ENCODE measurements at places on chromosomes 6 and 20.

GRCh38 chr6:30800871-30801270 lies 56.5 kb upstream of the IER3 start:
- no peak for DNase-seq

DNA sequence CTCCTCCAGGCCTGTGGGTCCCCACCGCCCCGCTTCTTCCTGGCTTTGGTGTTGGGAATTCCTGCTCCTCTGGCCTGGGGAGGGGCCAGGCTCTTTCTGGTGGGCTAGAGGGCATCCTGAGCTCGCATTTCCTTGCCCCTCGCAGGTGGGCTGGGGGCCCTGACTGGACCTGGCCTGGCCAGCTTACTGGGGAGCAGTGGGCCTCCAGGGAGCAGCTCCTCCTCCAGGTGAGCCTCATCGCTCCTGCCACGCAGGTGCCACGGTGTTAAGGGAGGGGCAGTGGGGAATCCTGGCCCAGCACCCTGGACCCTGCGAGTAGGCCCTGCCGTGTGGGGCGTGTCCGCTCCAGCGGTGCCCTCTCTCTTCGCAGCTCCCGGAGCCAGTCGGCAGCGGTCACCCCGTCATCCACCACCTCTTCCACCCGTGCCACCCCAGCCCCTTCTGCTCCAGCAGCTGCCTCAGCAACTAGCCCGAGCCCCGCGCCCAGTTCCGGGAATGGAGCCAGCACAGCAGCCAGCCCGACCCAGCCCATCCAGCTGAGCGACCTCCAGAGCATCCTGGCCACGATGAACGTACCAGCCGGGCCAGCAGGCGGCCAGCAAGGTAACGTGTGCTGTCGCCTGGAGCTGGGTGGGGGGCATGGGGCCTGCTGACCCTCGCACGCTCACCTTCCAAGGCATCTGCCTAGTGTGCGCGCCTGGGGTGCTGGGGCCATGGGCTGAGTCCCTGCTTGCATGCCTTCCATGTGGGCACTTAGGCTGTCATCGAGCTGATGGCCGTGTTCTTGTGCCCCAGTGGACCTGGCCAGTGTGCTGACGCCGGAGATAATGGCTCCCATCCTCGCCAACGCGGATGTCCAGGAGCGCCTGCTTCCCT lies 4.7 kb downstream of the ADRM1 start:
- no peak for DNase-seq

DNA sequence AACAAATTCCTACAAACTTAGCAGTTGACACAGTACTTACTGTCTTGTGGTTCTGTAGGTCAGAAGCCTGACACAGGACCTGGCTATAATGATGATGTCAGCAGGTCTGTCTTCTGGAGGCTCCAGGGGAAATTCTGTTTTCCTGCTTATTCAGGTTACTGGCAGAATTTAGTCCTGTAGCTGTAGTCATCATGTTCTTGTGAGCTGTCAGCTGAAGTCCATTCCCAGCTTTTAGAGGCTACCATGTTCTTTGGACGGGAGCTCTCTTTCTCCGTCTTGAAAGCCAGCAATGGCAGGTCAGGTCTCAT lies 99.2 kb downstream of the HIVEP1 start:
- no peak for DNase-seq

GRCh38 chr6:8082954-8083858 lies 19.0 kb upstream of the BLOC1S5 start:
- DNase-seq, result peak; percentile 10

DNA sequence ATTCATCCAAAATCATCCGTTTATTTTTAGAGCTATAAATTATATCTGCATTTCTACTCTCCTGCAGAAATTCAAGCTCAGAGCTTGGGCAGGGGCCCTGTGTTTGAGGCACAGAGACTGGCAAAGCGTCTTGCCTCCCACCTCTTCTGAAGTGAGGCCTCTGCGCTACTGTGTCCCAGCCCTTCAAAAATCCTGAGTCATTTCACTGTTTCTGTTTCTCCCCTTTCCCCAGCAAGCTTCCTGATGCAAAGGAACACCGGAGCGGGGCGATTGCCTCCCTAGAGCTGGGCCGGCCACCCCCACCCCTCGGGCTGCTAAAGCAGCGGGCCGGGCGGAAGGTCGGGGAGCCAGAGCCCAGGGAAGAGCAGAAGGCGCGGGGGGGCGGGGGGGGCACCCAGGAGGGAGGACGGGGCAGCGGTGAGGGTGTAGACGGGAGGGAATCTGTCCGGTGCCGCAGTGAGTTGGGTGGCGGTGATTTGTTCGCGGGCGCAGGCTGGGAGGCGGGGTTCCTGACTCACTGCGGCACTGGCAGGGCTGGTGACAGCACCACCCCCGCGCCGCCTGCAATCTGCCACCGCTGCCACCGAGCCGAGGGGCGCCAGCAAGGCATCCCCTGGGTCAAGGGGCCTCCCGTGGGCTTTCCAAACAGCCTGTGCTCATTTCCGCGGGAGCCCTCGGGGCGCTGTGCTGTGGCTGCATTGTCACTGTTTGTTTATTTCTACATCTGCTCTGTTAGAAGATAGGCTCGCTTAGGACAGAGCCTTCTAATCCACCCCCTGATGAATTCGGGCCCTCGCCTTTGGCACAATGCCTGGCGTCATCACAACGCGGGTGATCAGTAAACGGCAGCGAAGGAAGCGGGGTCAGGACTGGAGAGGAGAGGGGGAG lies 46.5 kb upstream of the SNAP25 start:
- peak; percentile 66 for DNase-seq

DNA sequence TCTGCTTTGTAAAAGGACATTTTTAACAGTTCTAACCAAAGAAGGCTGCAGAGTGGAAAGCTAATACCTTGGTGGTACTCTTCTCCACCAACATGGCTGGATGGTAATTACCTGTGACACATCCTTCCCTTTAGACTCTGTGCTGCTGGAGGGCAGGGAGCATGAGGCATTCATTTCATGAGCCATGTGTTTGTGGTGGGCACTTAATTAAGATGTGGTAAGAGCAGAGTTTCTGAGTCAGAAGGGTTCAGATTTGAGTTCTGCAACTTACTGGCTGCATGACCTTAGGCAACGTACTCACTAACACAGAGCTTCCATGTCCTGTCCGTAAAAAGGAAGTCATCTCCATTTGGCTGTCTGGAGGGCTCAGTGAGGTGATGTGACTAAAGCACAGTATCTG lies 9.1 kb upstream of the ZNF133 start:
- DNase-seq, result no peak

GRCh38 chr6:23566418-23566817 lies 559.6 kb upstream of the NRSN1 start:
- DNase-seq, result no peak

GRCh38 chr6:158152659-158153058 lies 15.4 kb downstream of the SERAC1 start:
- no peak for DNase-seq

DNA sequence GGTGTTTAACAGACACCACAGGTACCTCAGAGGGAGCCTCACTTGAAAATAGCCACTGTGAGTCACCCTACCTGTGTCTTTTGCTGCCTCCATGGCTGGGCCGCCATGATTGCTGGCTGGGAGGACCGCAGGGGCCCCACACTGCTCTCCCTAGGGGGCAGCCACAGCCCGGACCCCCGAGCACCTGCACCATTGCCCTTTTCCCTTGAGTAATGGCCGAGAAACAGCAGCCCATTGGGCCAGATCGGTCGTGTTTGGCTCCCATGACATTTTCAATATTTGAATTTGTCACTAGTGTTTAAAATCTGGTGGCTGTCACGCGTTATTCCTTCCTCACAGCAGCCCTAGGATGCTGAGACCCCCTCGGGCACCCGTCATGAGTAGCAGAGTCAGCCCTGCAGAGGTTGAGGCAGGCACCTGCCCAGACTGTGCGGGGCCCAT lies 6.7 kb downstream of the ZBP1 start:
- no peak for DNase-seq

DNA sequence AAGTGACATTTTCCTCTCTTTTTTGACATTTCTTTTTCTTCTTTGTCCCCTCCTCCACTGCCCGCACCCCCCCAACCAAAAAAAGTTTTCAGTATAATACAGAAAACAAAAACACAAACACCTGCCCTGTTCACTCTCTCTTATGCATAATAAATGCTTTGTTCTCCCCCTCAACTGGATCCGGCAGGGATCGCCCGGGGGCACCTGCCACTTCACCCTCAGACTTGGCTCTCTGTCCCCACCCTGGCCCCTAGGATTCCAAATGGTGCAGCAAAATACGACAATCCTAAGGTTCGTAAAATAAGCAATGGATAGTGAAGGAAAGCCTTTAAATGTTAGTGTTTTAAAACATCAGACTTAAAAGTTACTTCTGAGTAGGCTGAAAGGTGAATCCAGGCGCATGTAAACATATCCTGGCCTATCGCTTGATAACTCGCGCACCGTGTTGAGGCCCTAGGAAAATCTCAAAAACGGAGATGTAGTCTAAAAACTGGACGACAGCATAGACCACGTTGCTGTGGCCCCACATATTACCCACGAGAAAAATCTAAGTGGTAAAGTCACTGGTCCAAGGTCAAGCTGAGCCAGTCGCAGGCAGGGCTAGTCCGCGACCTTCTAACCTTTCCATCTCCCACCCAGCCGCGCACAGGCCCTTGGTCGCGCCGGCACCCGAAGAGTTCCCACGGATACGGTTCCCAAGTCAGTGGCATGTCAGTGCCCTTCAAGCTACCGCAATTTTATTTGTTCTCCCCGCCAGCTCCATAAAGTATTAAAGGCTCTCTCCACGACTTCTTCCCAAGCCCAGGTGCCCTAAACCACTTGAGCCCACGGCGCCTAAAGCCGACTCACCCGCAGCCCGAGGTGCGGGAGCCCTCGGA lies 130.8 kb downstream of the OGFRL1 start:
- DNase-seq, result peak; percentile 11

GRCh38 chr20:10861619-10862018 lies 187.8 kb upstream of the JAG1 start:
- DNase-seq, result no peak

- no peak for DNase-seq
Observed at GRCh38 chr20:60427516-60427915, 469.3 kb downstream of the CDH26 start.

DNA sequence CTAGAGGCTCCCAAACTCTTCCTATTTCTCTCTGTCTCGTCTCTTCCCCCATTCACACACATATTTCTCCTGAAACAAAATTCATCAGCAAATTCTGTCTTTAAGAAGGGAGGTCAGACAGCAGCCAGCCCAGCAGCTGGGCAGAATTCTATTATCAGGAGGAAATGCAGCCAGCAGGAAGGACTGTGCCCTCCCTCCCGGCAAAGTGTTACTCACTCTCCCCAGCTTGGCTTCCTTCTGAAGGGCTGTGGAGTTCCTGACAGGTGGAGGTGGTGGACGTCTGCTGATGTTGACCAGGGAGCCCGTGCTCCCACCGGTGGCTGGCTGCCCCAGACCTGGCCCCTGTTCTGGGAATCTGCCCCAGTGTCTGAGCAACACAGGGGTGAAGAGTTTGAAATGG lies 37.3 kb downstream of the KCNB1 start:
- DNase-seq, result peak; percentile 51

GRCh38 chr20:23003881-23004460 lies 31.1 kb upstream of the SSTR4 start:
- DNase-seq, result no peak

- peak; percentile 37 for DNase-seq
Observed at GRCh38 chr6:69917834-69918233, 51.5 kb downstream of the COL19A1 start.

DNA sequence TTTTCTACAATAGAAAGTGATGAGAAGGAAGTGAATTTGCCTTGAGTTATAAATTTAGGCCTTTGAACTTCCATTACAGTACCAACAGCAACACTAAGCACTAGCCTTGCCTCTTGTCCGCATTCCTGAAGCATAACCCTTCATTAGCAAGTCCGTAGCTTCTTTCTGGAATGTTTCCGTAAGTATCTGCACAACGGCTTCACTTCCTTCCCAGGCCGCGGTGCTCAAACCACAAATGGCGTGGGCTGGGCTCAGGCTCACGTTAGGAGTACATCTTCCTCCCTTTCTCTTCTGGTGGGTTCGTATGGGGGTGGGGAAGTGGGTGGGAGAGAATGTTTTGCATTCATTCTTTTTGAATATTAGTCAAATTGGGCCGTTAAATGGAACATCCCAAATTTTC lies 193.8 kb upstream of the SNX9 start:
- peak; percentile 56 for DNase-seq

DNA sequence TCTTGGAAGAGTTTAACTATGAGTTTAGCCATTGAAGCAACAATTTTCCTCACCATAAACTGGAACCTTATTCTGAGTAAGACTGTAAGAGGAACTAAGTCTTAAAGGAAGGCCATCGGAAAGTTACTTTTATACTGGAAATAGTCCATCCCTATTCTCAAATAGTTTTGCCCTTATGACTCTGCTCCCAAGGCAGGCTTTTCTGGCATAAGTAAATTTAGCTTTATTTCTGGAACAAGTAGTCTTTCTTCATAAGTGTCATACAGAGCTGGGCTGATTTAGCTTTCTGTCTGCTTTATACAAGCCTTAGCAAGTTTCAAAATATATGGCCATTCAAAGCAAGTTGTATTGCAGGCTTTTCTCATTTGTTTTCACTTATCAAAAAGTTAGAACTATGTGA lies 328.1 kb downstream of the HACE1 start:
- DNase-seq, result no peak

DNA sequence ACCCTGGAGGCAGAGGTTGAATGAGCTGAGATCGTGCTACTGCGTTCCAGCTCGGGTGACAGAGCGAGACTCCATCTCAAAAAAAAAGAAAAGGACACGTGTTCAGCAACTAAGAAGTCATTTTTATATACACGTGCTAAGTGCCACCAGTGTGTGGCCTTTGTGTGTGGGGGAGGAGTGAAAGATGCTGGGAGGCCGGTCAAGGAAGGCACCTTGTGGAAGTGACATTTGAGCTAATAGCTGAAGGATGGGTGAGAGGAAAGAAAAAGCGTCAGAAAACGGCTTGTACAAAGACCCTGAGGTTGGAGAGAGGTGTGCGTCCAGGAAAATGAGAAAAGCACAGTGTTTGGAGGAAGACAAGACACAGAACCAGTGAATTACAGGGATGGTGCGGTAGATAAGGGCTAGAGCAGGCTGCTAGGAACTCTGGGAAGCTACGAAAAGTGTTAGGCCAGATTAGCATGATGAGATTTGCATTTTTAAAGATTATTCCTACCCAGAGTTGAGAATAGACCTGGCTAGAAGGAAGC lies 11.6 kb downstream of the RREB1 start:
- DNase-seq, result peak; percentile 67

- no peak for DNase-seq
Observed at GRCh38 chr6:90375681-90376439, 79.2 kb upstream of the BACH2 start.

DNA sequence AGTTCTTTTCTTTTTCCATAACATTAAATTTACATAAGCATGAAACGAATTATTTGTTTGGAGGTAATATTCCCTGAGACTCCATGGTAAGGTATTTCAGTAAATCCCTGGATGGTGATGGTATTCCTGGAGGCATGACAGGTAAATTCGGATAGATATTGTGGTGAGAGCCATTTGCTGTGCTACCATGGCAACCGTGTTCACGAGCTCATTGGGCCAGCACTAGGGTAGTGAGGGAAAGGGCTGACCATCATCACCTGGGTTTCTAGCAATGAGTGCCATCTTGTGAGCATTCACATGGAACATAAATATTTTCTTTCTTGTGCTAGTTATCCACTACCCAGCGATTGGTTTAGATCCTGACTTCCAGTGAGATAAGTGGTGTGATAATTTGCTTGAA lies 51.9 kb upstream of the GNRH2 start:
- peak; percentile 54 for DNase-seq

- DNase-seq, result no peak
Observed at GRCh38 chr6:96812077-96812703, 25.1 kb downstream of the GPR63 start.

- no peak for DNase-seq
Observed at GRCh38 chr6:7106215-7106751, 1.5 kb upstream of the RREB1 start.
